Activated naive CD4-positive, alpha-beta T cell treated with anti-CD3 and anti-CD28 coated beads, Interleukin-2, amount 50 U/mL, for 16 hours (primary cell): ENCODE measurements at places on chromosomes 12 and 14.

DNA sequence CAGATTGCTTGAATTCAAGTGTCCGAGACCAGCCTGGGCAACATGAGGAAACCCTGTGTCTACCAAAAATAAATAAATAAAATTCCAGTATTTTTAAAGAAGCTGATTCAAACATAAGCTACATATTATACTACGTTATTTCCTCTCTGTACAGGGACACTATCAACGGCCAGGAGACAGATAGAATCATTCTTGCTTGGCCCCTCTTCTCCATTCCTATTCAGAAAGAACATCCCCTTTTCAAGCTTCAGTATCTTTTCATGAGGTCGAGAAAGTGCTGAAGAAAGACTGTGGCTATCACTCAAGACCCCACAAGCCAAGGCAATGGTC is 314 bp upstream of the DHRS7 start:
- DNase-seq, result no peak

DNA sequence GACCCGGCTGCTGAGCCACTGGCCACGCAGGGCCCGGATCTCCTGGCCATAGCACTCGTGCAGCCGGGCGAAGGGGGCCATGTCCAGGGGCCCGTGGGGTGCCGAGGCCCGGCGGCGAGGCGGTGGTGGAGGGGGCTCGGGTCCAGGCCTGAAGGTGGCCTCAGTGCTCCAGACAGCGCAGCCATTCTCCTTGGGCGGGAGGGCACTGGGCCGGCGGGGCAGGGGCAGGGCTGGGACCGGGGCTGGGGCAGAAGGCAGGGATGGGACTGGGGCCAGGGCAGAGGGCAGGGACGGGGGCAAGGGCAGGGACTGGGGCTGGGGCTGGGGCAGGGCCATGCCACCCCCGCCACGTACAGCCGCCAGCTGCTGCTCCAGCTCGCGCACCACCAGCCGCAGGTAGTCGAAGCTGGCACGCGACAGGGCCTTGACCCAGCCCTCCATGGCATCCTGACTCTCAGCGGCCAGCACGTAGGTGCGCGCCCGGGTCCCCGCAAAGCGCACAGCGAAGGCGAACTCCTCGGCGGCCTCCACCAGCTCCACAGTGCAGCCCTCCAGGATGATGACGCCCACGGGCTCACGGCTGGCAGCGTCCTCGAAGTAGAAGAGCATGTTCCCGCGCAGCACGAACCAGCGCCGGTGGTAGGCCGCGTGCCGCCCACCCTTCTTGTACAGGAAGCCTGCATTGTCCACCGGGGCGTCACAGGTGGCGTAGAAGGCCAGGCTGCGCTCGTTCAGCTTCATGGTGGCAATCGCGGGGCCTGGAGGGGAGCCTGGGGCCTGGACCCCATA is 6.0 kb downstream of the PHETA1 start:
- no peak for DNase-seq

GRCh38 chr14:52259434-52259833 is 8.1 kb upstream of the PTGDR start:
- DNase-seq, result no peak

DNA sequence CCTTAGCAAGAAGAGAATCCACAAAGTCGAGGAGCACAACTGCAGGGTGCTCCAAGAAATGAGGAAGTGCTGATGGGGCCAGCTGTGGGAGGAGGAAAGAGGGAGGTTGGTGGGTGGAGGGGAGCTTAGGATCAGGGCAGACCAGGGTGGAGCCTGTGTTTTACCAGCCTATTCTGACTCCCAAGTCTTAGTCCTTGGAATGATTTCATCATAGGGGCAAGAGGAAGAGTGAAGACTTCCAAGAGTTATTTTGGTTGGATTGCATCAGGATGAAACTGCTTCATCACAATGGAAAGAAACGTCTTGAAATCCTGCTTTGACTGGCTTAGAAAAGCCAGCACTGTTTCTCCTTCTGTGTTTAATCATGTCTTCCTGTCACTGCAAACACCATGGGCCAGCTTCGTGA is 194.0 kb downstream of the DPF3 start:
- DNase-seq, result no peak

GRCh38 chr12:110436231-110436630 is 13.9 kb downstream of the ARPC3 start:
- DNase-seq, result no peak

- no peak for DNase-seq
Observed at GRCh38 chr14:51248016-51248987, 8.3 kb downstream of the TMX1 start.

DNA sequence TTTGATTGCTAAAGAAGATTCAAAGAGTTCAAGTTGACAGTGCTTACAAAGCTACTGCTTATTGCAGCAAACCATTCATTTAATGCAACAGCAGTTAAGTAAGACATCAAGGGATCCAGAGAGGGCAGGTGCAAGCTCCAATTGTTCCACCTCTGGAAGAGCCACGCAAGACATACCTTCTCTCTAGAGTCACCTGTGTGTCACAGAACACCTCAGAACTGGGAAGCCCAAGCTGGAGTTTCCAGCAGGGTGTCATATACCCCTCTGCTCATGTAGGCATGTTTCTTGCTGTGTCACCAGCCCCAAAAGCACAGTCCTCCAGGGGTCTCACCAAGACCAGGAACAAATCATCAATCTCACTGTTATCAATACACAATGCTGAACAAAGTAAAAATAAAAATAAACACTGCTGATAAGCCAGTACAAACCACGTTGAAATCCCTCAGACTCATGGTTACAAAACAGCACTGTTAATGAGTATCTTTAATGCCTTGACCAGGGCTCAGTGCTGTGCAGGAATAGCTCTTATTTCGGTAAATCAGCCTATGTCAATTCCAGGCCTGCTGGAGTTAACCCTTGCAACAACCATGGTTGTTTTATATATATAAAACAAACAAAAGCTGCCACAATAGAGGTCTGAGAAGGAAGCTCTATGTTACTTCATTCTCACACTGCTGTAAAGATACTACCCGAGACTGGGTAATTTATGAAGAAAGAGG is 37.4 kb upstream of the BATF start:
- no peak for DNase-seq

GRCh38 chr14:103008768-103009357 is 48.5 kb downstream of the CDC42BPB start:
- no peak for DNase-seq

DNA sequence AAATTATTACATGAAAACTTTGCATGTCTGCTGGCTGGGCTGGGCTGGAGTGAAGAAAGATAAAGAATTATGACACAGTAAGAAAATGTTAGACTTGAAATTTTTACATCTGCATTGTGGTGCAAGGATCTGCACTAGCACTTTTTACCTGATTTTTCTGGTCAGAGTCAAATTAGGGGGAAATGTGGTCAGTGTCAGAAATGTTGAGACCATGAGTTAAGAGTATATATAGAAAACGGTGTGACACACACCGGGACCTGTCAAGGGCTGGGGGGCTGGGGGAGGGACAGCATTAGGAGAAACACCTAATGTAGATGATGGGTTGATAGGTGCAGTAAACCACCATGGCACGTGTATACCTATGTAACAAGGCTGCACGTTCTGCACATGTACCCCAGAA is 90.3 kb downstream of the IGF1 start:
- DNase-seq, result no peak

- DNase-seq, result no peak
Observed at GRCh38 chr12:45191239-45191638, 24.7 kb upstream of the ANO6 start.

- DNase-seq, result no peak
Observed at GRCh38 chr12:11749943-11750690, 100.6 kb downstream of the ETV6 start.

DNA sequence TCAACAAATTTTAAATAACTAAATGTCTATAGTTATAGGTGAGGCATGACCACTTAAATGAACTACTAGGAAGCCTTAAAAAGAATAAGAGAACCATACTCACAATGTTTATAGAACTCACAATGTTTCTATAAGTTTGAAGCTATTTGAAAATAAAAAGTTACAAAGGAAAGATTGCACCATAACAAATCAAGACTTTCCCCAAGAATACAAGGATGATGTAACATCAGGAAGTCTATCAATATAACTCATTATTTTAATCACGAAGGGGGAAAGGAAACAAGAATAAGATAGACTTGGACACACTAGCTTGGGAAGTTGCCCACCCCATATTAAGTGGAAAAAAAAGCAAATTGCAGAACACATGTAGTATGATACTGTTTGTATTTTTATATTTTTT is 26.9 kb downstream of the TMEM233 start:
- no peak for DNase-seq

GRCh38 chr12:510071-510825 is 50.5 kb downstream of the B4GALNT3 start:
- no peak for DNase-seq

- DNase-seq, result no peak
Observed at GRCh38 chr12:57735952-57736740, 2.4 kb downstream of the AGAP2 start.

GRCh38 chr14:71661441-71661840 is 270.8 kb upstream of the RGS6 start:
- no peak for DNase-seq

- no peak for DNase-seq
Observed at GRCh38 chr12:116867523-116867922, 13.7 kb downstream of the HRK start.

DNA sequence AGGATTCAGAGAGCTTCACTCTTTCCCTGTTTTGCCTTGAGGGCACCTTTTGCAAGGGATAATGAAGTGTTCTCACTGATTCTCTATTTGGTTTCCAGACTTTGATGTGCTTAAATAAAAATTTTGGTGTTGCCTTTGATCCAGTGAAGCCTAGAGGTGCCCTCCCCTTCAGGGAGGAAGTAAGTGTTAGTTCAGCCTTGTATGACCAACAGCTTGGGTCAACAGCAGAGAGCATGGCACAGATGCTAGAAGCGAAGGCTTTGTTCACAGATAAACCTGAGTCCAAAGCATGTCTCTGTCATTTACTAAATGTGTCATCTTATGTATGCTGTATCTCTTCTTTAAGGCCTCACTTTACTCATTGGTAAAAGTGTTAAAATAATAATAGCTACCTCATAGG is 52.8 kb upstream of the STXBP6 start:
- no peak for DNase-seq

DNA sequence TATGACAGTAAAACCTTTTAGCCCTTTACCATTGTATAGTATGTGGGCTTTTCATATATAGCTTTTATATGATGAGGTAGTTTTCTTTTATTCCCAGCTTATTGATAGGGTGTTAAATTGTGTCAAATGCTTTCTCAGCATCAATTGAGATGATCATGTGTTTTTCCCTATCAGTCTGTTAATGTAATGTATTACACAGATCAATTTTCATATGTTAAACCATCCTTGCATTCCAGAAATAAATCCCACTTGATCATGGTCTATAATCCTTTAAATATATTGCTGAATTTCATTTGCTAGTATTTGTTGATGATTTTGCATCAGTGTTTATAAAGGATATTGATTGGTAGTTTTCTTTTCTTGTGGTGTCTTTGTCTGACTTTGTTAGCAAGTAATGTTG is 603.9 kb downstream of the TRHDE start:
- no peak for DNase-seq

DNA sequence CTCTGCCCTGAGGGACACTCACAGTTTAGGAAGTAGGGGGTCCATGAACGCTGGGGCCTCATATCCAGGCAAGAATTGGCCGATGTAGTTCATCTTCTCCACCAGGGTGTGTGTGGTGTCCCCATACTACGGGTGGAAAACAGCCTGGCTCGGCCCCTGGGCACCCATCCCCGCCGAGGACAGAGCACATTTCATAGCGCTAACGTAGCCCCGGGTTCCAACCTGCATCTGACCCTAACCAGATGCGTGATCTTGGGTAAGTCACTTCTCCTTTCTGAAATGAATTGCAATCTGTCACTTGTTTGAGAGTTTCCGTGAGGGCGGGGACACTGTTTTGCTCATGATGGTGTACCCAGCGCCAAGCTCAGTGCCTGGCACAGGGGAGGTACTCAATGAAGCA is 9.0 kb downstream of the HPD start:
- DNase-seq, result no peak

GRCh38 chr12:13000616-13000924 is 505 bp upstream of the HEBP1 start:
- no peak for DNase-seq

- DNase-seq, result no peak
Observed at GRCh38 chr14:26289891-26290486, 307.8 kb downstream of the NOVA1 start.

- no peak for DNase-seq
Observed at GRCh38 chr14:34124585-34124984, 173.7 kb upstream of the EGLN3 start.

DNA sequence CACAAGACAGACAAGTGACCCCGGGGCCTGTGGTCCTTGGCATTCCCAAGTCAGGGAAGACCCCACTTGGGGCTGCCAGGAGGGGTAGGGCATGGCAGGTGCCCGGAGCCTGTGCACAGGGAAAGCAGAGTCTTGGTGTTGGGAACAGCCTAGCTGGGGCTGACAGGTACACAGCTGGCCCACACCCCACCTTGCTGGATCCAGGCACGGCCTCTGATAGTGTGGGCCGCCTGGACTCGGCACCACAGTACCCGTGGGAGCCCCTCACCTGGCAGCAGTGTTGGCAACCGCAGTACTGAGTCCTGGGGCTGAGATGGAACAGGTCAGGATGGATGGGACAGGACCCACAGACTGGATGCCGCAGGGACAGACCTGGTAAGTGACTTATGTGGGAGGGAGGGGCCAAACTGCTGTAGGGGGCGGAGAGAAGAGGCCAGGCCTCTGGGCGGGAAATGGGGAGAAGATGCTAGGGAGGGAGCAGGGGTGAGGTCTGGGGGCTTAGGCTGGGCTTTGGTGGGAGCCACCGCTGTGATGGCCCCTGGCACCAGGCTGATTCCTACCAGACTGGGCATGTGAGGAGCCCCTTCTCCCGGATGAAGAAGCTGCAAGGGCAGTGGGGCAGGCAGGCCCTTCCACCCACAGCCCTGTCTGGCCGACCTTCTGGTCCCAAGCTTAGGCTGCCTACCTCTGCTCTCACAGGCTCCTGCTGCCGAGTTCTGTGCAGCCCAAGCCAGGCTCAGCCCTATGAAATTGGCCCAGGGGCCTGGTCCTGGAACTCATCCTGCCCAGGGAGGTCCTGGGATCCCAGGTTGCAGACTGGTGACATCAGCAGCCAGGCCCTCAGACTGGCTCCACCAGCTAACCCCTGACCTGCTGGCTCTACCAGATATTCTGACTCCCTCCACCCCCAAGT is at the start of gene TGM1:
Gene TGM1, minus strand, starts transcription at position 357 of the 913 bp plus-strand sequence. CDS start 825 bp downstream, outside the sequence.
- DNase-seq, result no peak

DNA sequence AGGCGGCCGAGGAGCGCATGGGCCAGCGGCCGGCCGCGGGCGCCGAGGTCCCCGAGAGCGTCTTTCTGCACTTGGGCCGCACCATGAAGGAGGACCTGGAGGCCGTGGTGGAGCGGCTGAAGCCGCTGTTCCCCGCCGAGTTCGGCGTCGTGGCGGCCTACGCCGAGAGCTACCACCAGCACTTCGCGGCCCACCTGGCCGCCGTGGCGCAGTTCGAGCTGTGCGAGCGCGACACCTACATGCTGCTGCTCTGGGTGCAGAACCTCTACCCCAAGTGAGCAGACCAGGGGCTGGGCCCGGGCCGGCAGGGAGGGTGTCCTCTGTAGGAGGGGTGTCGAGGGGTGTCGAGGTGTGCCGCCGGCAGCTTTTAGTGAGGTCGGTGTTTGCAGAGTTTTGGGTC is 4.1 kb downstream of the TNFAIP2 start:
- no peak for DNase-seq
